Astrocyte (in vitro differentiated cells and primary cell): ENCODE measurements at places on chromosomes 2 and 18. TPM values are rescaled to one million over a fixed set of nuclear protein-coding genes. Genes with fewer than 3 reads are reported as not detected.

DNA sequence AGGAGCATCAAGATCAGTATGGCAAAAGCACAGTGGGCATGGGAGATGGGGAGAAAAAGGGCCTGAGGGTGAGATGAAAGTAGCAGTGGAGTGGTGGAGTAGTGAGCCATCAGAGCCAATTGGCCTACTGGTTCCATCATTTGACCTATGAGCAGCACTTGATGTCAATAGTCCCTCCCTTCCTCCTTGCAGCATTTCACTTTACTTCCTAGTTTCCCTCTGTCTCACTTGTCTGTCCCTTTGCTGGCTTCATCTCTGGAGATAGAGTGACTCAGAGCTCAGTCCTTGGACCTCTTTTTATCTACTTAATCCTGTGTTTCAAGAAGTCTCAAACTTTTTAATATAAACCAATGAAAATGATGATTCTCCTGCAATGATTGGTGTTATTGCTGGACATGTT is 32.1 kb downstream of the FBXO48 start:
- no peaks in the 10 kb centered on the region for H3K27me3 ChIP-seq
- no peak overlapping the region for H3K27ac ChIP-seq
- no peaks in the 10 kb centered on the region for H3K36me3 ChIP-seq
- no peak overlapping the region for H3K4me3 ChIP-seq
- H3K4me1 ChIP-seq: no peaks in the 10 kb centered on the region

DNA sequence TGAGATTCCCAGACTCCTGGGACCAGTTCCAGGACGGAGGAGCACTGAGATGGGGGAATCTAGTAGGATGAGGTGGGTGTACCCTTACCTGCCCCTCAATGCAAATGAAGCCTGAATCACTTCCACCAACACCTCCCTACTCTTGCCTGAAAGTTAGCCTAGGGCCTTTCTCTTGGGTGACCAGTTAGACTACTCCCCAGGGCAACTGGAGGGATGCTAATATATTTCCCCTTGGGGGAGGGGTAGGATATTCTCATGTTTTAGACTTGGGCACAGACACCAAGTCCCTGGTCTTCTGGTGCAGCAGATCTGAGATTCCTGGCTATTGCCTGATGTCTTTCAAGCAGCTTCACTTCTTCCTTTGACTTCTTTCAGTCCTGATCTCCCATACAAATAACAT is 334.5 kb downstream of the ALK start:
- no peaks in the 10 kb centered on the region for H3K4me1 ChIP-seq
- H3K36me3 ChIP-seq: no peaks in the 10 kb centered on the region
- H3K27me3 ChIP-seq: no peaks in the 10 kb centered on the region
- H3K27ac ChIP-seq: no peak overlapping the region
- no peak for DNase-seq
- no peak overlapping the region for H3K4me3 ChIP-seq

Gene TMEM17
- 2.7 and 4.0 TPM in 2 replicates for total RNA-seq

Gene PDE11A
- 0.45 and 0.89 TPM in 2 replicates for total RNA-seq

GRCh38 chr18:68969027-68969426 is 171.1 kb downstream of the CCDC102B start:
- DNase-seq: no peak
- H3K4me1 ChIP-seq: no peaks in the 10 kb centered on the region
- no peaks in the 10 kb centered on the region for H3K27me3 ChIP-seq
- H3K36me3 ChIP-seq: no peaks in the 10 kb centered on the region

GRCh38 chr2:56232912-56233311 is 49.1 kb downstream of the CCDC85A start:
- H3K36me3 ChIP-seq: no peaks in the 10 kb centered on the region
- H3K27me3 ChIP-seq: no peaks in the 10 kb centered on the region
- no peak for DNase-seq
- H3K27ac ChIP-seq: no peak overlapping the region
- H3K4me1 ChIP-seq: no peaks in the 10 kb centered on the region

GRCh38 chr2:240884221-240884620 is 11.7 kb downstream of the MAB21L4 start:
- H3K4me3 ChIP-seq: no peak overlapping the region
- no peaks in the 10 kb centered on the region for H3K4me1 ChIP-seq
- H3K27me3 ChIP-seq: peaks cover 4% of the 10 kb centered on the region
- H3K36me3 ChIP-seq: no peaks in the 10 kb centered on the region
- no peak for DNase-seq
- H3K27ac ChIP-seq: no peak overlapping the region

GRCh38 chr2:142069251-142069888 is 61.4 kb downstream of the LRP1B start:
- no peak overlapping the region for H3K27ac ChIP-seq
- H3K27me3 ChIP-seq: no peaks in the 10 kb centered on the region
